Activated CD4-positive, alpha-beta T cell treated with anti-CD3 and anti-CD28 coated beads for 1 hour (primary cell): ENCODE measurements at places on chromosomes 2 and 18.

DNA sequence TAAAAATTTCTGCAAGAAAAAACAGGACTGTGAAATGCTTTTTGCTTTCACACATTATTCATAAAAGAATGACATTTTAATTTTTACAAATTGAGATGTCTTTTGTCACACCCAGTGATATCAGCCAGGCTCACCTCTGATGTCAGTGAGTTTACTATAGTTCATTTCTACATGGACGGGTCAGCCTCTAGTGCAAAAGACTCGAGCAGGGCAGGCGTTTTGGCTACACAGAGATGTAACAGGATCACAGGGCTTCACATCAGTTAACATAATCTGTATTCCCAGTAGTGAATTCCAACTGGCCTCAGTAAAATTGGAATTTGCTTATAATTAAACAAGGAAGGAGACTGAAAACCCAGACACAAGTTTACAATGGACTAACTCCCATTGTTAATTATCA is 275.6 kb upstream of the ZSWIM2 start:
- DNase-seq: no peak

DNA sequence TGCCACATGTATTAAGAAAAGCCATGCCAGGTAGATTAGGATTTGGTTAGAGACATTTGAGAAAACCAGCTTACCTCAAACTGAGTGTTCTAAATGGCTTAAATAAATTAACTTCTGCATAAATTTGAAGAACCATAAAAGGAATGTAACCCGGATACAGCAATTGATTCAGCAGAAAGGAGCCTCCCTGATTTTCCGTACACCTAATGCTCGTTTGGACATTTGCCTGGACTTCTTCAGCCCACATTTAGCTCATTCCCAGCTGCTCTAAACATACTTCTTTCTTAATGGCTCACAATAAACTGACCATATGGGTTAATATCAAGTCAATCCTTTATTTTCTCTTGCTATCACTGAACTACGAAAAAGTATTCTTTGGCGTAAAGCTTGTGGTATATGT is 392.4 kb downstream of the ZNF516 start:
- DNase-seq: no peak

DNA sequence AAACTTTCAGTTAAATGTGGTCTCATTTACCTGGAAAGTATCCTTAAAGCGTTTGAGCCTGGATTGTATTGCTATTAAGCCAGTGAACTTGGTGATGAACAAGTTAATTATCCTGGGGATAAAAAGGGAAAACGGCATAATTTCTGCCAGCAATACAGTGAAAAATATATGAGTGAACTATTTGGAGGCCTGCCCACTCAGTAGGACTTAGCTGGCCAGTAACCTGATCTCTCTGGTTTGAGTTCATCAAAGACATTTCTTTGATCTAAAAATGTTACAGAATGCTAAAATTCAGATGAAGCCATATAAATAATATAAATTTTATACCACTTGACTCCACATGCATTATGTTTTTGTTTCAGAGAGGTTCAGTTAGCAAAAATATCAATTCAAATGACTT is 241.1 kb upstream of the VWC2L start:
- no peak for DNase-seq

- no peak for DNase-seq
Measured at GRCh38 chr18:12990123-12990475, 1.1 kb upstream of the CEP192 start.

GRCh38 chr18:57149531-57149930 is 2.6 kb downstream of the BOD1L2 start:
- DNase-seq: no peak

DNA sequence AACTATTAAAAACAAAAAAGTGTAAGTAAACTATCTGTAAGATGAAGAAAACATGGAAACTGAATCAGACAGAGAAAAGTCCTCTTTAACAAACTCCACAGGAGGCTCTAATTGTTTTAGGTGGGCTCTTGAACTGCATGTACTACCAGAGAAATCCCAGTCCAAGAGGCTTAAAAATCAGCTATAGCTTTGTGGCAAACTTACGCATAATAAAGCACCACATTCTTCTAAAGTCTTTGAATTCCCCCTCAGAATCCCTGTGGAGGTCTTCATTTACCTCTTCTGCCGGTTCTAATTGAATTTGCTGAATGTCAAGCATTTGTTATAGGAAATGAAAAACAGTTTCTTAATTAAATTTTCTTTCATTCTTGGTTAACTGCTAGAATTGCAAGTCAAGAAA is 40.8 kb downstream of the CHN1 start:
- no peak for DNase-seq

- no peak for DNase-seq
Measured at GRCh38 chr2:202405798-202406197, 29.7 kb downstream of the BMPR2 start.

GRCh38 chr2:20704886-20705285 is 37.9 kb downstream of the GDF7 start:
- DNase-seq: no peak

- DNase-seq: no peak
Measured at GRCh38 chr2:33011941-33012340, 65.2 kb downstream of the LTBP1 start.

DNA sequence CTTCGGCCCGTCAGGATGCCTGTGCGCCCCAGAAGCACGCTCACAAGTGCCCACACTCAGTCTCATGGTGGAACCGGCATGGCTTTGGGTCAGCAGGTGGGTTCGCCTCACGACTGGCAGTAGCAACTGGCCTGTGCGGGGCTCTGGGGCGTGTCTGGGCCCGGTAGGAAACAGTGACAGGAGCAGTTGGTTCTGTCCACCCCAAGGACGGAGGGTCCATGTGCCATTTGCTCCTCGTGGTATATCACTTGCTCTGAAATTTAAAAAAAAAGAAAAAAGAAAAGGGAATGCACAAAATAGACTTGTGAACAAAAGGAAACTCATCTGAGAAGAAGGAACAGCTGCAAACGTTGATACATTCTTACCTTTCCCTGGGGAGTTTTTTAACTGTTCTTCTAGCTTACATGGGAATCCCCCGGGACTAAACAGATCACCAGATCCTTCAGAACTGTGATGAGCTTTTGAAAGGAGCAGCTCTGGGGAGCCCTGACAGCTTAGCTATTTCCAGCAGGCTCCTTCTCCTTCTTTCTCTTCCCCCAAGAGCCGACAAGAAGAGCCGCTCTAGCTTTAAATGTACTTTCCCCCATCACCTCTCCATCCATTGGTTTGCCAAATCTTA is 42.8 kb downstream of the TRAPPC12 start:
- DNase-seq: no peak

DNA sequence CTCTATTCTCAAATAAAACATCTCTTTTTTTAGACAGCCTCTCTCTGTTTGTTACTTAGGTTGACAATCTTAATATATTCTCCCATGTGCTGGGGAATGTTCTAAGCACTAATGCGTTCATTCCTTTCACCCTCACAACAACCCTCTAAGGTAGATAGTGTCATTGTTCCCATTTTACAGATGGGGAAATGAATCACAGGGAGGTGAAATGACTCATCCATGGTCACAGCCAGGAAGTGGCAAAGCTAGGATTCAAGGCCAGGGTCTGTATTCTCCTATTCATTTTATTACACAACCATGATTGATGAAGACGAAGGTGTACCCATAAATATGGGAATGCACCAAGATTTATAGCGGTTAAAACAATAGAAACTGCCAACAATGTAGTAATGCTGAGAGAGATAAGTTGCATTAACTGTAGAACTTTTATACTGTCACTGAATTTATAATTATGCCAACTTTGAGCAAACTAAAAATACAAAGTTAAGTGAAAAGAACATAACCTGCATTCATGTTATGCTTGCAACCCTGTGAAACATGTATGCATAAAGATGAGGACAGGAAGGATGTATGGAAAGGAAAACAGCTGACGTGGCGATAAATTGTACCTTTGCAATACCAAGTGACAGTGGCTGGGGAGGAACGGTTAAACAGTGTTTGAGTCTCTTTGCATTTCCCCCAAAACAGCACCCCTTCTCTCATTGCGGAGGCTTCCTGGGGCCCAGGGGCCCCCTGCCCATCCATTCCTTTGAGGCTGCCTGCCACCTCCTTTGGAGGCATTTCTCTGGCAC is 257.7 kb upstream of the AGAP1 start:
- no peak for DNase-seq

- DNase-seq: no peak
Measured at GRCh38 chr2:71494523-71495155, 41.3 kb downstream of the DYSF start.

- no peak for DNase-seq
Measured at GRCh38 chr2:38450509-38450908, 73.4 kb upstream of the ATL2 start.

- no peak for DNase-seq
Measured at GRCh38 chr2:235911633-235912233, 256.5 kb downstream of the GBX2 start.

- DNase-seq: no peak
Measured at GRCh38 chr2:47334356-47335136, 68.4 kb upstream of the MSH2 start.

GRCh38 chr2:217371781-217372213 is 511.9 kb upstream of the TNP1 start:
- no peak for DNase-seq

DNA sequence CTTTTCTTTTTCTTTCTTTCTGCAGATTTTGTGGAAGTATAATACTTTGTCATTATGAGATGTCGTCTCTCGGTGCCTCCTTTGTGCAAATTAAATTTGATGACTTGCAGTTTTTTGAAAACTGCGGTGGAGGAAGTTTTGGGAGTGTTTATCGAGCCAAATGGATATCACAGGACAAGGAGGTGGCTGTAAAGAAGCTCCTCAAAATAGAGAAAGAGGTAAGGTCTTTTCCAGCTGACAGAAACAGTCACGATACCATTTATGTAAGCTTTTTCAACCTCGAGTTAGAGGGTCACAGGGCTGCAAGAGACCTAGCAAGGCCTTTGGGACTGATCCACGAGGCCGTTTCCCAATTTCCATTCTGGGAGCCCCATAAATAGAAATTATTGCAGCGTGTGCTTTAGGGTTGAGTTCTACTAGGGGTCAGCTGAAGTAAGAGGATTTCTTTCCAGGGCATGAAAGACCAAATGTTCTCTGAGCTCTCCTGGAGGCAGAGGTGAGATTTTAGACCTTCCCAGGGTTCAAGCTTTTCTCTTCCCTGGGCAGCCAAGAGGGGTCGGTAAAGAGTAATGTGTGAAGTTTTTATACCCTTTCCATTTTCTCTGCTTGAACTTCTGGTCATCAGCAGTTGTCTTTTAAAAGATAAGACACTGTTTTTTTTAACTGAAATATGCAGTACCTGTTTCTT is 15.5 kb downstream of the MAP3K20 start:
- DNase-seq: no peak

DNA sequence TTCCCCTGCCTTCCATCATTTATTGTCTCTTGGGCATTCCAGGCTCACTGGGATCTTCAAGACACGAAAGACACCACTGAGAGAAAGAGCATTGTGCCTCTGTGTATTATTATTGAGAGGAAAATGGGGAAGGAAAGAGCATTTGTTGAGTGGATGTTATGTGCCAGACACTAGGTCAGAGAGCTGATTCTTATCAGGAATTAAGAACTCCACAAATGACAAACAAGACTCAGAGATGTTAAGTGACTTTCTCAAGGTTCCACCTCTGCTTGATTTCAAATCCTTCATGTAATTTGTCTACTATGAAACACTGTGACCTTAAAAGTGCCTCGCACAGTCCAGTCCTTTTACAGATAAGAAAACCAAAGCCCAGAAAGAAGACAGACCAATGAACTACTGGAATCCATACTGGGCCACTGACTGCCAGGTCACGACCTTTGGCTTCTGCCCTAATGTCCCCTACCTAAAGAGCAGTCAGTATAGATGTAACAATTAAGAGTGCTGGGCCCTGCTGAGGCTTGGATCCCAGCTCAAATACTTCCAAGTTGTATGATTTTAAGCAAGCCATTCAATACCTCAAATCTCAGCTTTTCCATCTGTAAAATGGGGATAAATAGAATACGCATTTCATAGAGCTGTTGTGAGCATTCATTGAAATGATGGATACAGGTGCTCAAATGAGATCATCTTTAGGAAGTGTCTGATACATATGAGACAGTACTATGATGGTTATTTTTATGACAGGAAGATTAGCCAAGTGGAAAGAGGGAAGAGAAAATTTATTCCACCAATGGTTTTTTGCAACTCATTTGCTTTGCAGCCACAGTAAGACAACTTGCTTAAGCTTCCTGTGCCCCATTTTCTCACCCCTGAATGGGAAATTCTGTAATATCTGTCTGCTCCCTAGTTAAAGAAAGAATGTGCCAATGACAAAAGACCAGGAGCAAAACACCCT is 10.9 kb downstream of the KLF7 start:
- no peak for DNase-seq

GRCh38 chr18:32019251-32019948 is 775 bp downstream of the RNF125 start:
- peak; percentile 31 for DNase-seq

DNA sequence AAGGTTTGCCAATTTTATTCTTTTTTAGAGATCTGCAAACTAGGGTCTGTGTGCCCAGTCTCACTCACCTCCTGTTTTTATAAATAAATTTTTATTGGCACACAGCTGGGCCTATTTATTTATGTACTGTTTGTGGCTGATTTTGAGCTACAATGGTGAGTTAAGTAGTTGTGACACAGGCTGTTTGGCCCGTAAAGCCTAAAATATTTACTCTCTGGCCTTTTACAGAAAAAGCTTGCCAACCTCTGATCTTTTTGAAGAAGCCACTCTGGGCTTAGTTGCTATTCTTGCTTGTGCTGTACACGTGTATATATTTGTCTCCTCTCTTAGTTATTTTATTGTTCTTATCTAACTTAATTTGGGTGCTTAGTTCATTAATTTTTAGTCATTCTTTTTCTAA is 14.5 kb downstream of the NAB1 start:
- DNase-seq: no peak
